Kidney (tissue), 22 donors: ENCODE measurements at places on chromosomes 13 and 19. TPM values are rescaled to one million over a fixed set of nuclear protein-coding genes. Genes with fewer than 3 reads are reported as not detected.

Gene FUT3
- total RNA-seq: 3.0 TPM

Gene RFPL4AL1
- not detected for total RNA-seq

Gene MCEMP1
- total RNA-seq: 0.38 TPM

GRCh38 chr13:67086260-67086659 is 143.9 kb downstream of the PCDH9 start:
- H3K27me3 ChIP-seq: no peaks in the 10 kb centered on the region
- H3K36me3 ChIP-seq: no peaks in the 10 kb centered on the region
- H3K4me1 ChIP-seq: no peaks in the 10 kb centered on the region
- H3K4me3 ChIP-seq: no peak overlapping the region
- DNase-seq: no peak

GRCh38 chr19:17778251-17778967 is 16.5 kb upstream of the B3GNT3 start:
- peak; percentile 72 for DNase-seq
- H3K27ac ChIP-seq: no peak overlapping the region
- H3K27me3 ChIP-seq: no peaks in the 10 kb centered on the region

DNA sequence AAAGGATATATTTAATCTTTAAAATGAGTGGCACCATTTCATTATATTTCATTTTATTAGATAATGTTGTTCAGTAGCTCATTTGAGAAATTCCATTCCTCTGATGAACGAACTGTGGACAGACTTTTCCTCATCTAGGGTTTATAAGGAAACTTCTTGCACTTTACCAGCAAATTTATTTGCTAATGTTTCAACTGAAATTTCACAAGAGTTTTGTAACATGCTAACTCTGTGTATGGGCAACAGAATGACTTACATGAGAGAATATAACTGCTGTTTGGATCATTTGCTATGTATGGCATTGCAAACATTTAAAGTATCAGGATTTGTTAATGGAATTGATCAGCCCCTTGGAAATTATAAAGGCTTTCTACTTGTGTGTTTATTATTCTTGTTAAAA is 3.7 kb upstream of the IRS2 start:
- no peak overlapping the region for H3K27ac ChIP-seq
- no peaks in the 10 kb centered on the region for H3K4me1 ChIP-seq
- DNase-seq: no peak
- no peaks in the 10 kb centered on the region for H3K27me3 ChIP-seq
- no peak overlapping the region for H3K4me3 ChIP-seq
